ENCODE measurements at places on chromosomes 1 and 21.

GRCh38 chr1:226983247-226983991 lies 43.3 kb downstream of the COQ8A start:
- no peak for DNase-seq

DNA sequence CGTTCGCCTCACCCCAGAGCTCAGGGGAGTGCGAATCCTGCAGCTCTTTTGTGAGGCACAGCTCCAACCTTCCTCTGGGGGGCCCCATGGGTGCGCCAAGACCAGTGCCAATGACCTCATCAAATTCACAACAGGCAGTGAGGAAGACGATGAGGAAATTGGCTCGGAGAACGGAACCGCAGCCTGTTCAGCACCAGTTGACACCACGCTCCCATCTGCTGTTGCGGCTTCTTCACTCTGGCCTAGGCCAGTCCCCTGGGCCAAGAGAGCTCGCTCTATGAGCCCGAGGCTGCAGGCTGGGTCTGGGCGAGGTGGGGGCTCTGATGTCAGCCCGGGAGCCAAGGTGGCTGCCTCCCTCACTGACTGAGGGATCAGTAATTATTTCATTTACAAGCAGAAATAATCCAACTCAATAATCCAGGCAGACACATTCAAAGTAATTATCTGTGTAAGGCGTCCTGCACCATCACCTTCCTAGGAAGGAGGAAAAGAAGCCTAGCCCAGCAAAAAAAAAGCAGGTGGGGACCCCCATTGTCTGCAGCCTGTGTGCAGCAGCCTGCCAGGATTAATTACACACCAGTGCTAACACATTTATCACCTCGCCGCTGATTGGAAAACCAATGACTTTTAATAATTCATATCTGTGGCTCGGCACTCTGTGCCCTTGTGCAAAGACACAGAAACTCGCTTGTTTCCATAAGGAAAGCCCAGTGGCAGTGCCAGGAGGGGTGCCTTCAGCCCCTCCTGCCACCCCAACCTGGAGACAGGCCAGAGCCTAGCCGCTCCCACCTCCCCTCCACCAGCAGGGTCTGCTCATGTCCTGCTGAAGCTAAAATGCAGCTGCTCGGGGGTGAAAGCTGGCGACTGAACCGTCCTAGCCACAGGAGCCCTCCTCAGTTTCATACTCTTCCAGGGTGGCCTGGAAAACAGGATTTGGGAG lies 1.9 kb downstream of the PLEKHA6 start:
- DNase-seq: no peak

GRCh38 chr1:11107599-11107998 lies 7.9 kb upstream of the EXOSC10 start:
- DNase-seq: no peak

GRCh38 chr1:193537266-193538002 lies 351.0 kb upstream of the B3GALT2 start:
- no peak for DNase-seq

DNA sequence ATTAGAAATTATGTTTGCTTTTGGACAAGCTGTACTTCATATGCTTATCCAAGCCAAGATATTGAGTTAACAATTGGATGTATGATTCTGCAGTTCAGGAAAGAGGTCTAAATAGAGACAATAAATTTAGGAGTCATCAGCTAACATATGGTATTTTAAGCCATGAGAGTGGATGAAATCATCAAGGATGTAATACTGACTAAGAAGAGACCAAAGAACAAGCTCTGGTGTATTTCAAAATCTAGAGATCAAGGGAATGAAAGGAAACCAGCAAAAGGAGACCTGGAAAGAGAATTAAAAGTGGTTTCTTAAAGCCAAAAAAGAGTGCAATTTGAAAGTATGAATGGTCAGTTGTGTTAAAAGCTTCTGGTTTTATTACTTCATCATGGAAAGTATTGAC lies 183.6 kb upstream of the BEND5 start:
- no peak for DNase-seq

All from HFF-Myc (cell line).